ENCODE measurements at places on chromosomes 6 and 20.

DNA sequence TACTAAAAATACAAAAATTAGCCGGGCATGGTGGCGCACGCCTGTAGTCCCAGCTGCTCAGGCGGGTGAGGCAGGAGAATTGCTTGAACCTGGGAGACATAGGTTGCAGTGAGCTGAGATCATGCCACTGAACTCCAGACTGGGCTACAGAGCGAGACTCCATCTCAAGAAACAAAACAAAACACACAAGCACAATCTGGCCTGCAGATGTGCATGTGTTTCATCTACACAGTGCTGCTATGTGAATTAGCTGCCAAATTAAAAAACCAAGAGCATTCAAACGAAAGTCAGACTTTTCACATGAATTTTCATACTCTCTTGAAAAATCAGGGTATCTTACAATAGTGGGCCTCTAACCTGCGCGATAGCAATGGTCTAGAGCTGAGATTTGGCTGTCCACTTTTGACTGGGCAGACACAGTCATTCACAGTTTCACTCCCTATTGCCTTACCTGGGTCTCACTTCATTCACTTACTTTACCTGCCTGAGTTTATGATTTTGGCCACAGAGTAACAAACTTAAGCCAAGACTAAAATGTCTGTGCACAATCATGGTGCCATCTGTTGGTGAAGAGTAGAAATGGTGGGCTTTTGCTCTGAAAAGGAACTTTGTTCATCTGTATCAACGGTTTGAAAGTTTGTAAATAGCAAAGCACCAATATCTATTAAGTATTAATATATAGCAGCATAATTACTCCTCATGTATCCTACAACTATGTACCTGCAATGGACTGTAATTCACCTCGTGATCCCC, 138.5 kb upstream of the UST start:
- no peak for DNase-seq

GRCh38 chr6:46246727-46247126, 75.9 kb upstream of the ENPP5 start:
- no peak for DNase-seq

GRCh38 chr20:49887251-49888211, 27.8 kb downstream of the SPATA2 start:
- DNase-seq, result no peak

- DNase-seq, result no peak
These were observed 14.9 kb downstream of the TREML2 start for GRCh38 chr6:41186031-41186562.

DNA sequence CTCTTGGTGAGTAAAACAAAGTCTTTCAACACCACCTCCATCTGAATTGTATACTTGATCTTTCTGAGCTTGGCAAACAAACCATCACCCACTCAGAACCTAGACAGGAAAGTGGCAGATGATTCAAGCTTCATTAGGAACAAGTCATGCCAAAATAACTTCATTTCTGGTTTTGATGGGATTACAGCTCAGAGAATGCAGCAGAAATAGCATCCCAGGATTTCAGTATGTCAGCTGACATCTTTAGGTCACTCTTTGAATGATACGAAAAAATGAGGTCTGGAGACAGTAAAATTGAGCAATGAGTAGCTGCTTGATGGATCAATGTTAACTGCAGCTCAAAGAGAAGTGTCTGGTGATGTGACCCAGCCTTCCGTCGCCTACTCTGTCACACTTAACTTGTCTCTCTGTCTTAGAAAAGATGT, 92.4 kb downstream of the GJA10 start:
- no peak for DNase-seq

- DNase-seq, result no peak
These were observed 25.1 kb downstream of the MYBL2 start for GRCh38 chr20:43691928-43692524.
